ENCODE measurements at places on chromosomes 3 and 15.

DNA sequence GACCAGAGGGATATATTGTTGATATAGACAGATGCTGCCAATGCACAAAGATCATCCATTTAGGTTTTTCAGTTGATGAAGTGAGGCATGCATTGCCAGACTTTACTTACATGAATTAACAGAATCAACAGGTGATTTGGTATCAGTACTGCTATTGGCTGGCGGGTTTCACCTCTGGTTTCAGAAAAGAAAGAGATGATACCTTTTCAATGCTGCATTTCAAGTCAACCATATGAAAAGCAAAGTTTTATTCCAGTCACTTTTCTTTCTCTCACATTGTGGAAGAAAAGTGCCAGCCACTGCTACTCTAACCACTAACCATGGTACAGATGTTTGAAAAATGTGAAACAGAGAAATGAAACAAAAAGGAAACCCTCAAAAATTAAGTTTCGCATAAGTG lies 289.1 kb downstream of the TIGIT start:
- no peak for DNase-seq

- no peak for DNase-seq
Observed at GRCh38 chr3:143099690-143100089, 19.9 kb upstream of the CHST2 start.

DNA sequence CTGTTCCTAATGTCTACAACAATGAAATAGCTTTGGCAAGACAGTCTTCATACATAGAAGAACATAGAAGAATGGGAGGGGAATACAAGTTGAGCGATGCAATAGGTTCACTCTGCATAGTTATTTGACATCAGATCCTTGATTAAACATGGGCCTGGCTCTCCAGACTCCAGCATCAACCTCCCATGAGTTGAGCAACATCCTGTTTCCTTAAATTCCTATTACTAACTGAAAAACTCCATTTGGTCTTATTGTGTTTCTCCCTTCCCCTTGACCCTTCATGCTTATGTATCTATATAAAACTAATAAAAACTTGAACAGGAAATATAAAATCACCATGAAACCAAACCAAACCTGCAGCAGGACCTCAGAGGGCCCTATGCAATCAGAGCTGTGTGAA lies 304.5 kb upstream of the SATB1 start:
- no peak for DNase-seq

GRCh38 chr15:80989081-80989517 lies 520 bp downstream of the MESD start:
- no peak for DNase-seq

DNA sequence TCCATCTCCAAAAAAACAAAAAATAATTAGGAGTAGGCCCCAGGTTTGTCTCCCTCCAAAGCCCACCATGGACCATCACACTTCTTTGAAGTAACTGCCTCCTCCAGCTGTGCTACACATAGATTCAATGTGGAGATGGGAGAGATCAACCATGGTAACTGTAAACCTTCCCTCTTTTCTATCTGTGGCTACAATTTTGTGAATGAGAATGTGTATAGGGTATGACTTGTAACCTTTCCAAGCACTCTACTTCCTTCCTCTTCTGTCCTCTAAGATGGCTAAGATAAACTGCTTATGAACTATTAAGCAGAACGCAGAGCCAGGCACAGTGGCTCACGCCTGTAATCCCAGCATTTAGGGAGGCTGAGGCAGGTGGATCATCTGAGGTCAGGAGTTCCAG lies 55.5 kb upstream of the ATP11B start:
- DNase-seq: no peak

- no peak for DNase-seq
Observed at GRCh38 chr3:145088917-145089316, 1072.1 kb downstream of the PLOD2 start.

DNA sequence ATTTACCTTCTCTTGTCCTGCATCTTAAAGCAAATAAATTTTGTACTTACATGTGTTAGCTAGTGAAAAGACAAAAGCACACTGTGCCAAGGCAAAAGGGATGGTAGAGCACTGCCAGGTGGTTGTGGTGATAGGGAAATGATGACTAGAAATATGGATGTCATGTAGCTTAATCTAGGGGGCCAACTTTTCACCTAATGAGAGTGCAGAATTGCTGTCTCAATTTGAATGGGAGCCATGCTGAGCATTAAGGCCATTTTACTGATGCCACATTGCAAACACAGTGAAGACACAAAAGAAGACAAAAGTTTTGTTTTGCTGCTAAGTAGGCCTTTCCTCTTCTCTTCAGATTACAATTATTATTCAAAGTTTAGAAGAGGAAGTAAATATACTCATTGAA lies 274.7 kb downstream of the PDCD6IP start:
- DNase-seq: no peak

GRCh38 chr3:126340943-126341754 lies 16.1 kb downstream of the KLF15 start:
- no peak for DNase-seq

GRCh38 chr3:156037356-156037755 lies 83.0 kb upstream of the KCNAB1 start:
- no peak for DNase-seq

GRCh38 chr15:93478947-93479346 lies 389.9 kb upstream of the RGMA start:
- DNase-seq: no peak

GRCh38 chr3:195807681-195808121 lies 4.0 kb downstream of the MUC4 start:
- no peak for DNase-seq

GRCh38 chr3:3625544-3626271 lies 173.5 kb upstream of the LRRN1 start:
- DNase-seq: no peak

DNA sequence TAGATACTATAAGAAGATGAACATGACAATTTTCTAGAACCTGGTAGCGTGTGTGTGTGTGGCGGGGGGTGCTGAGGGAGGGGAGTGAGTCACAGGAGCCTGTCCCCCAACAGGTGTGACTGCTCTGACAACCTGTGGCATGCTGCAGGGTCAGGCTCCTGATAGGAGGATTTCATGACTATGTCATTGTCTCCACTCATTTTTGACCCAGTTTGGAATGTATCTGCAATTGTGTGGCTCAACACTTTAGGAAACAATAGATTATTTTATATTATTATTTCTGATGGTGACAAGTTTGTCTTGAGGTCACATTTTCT lies 9.3 kb upstream of the VILL start:
- DNase-seq: no peak

All from NCI-H1436 (cell line).